Activated naive CD8-positive, alpha-beta T cell treated with anti-CD3 and anti-CD28 coated beads, Interleukin-2, amount 50 U/mL, for 24 hours (primary cell): ENCODE measurements at places on chromosomes 7 and 10.

- no peak for DNase-seq
These were observed 121.2 kb downstream of the ZMIZ1 start for GRCh38 chr10:79189853-79190435.

GRCh38 chr10:96532523-96532922 lies 18.8 kb upstream of the TLL2 start:
- no peak for DNase-seq

DNA sequence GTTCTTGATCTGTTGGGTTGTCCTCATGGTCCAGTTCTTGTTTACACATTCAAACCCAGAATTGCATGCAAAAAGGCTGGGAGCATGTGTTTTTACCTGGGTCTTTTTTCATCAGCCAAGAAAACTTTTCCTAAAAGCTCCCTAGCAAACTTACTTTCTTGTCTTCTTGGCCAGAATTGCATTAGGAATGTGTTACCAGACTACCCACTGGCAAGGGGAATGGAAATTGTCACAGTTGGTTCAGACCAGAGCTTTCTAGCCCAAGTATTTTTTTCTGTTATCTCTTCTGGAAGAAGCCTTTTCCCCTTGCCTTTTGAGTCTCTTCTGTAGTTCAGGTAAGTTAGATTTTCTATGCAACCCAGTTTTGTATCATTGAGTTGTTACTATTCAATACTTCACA lies 77.5 kb downstream of the BMPR1A start:
- no peak for DNase-seq

DNA sequence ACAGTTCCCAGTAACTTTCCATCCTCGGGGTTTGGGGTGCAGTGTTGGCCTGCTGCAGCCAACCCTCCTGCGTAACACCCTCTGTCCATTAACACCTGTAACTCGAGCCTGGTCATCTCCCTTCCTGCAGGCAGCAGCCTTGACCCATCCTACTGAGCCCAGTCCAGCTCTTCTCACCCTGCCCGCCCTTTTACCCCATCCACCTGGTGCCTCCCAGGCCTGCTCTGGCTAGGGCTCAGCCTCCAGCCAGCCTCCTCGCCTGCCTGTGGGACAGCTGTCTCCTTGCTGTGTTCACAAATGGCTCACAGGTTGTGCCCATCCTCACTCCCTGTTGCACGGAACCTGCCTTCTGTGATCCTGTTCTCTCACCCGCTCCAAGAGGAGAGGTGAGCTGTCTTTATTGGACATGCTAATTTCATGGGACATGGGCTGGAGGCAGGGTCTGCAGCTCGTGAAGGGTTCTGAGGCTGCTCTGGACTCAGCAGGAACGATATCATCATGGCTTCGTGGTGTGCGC lies 277.2 kb upstream of the TCERG1L start:
- DNase-seq = no peak
